ENCODE measurements at places on chromosomes 5 and 9.
A peak's percentile ranks its signal among the peaks of the same experiment; 100 is the strongest.

DNA sequence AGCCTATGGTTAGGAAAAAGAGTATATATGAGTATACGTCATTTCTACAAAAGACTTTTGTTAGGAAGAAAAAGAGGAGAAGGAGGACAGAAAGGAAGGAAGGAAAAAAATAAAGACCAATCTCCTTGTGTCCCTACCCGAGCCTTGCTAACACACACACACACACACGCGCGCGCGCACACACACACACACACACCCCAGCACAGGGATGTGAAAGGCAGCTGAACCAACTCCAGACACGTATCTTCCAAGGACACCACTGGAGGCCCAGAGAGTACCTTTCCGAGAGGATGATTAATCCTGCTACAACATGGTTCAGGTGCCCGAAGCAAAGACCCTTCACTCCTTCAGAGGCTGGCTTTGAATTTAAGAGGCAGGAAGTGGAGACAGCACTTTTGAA is 56.9 kb upstream of the GALNT10 start:
- no peak for DNase-seq

DNA sequence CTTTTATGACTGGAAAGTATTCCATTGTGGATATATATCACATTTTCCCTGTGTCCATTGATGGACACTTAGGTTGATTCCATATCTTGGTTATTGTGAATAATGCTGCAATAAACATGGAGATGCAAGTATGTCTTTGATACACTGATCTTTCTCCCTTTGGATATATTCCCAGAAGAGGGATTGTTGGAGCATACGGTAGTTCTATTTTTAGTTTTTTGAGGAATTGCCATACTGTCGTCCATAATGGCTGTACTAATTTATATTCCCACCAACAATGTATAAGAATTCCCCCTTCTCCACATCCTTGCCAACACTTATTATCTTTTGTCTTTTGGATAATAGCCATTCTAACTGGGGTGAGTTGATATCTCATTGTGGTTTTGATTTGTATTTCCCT is 54.9 kb upstream of the PITX1 start:
- DNase-seq, result no peak

DNA sequence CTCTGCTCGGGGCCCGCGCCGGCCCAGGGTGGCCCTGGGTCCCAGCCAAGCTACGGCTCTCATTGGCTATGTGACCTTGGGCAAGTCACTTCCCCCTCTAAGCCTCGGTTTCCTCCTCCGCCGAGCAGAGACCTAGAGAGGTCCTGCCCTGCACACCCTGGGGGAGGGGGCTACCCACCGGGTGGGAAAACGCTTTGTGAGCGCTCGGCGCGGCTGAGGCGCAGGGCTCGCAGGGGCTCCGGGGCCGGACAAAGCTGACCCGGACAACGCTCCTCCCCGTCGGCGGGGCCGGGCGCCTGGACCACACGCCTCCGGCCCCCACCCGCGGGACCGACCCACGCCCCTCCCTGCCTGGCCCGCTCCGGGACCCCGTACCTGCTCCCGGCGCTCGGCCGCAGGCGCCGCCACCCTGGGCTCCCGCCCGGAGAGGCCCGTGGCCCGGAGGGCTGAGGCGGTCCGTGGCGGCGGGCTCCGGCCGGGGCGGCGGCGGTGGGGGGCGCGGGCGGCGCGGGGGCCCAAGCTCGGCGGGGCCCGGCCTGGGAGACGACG is 85.7 kb upstream of the MELK start:
- peak; percentile 77 for DNase-seq

- DNase-seq, result no peak
These were observed 127.8 kb downstream of the GABBR2 start for GRCh38 chr9:98580956-98581355.

GRCh38 chr5:10329820-10330481 is 22.2 kb upstream of the CMBL start:
- peak; percentile 42 for DNase-seq

DNA sequence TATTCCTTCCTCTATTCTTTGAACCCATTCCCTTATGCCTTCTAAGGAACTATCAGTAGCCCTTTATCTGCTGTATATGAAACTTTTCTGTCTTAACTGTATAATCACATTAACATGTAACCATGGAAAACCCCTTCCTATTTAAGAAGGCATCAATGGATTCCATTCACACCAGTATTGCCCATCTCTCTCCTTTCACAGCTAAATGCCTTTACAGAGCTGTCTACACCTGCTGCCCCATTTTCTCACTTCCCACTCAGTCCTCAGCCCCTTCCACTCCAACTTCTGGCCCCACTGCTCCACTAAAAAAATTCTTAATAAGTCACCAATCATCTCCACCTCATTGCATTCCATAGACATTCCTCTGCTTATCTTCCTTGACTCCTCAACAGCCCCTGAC is 50.8 kb downstream of the SEC61B start:
- DNase-seq, result no peak

GRCh38 chr9:135230817-135231520 is 143.5 kb downstream of the OLFM1 start:
- no peak for DNase-seq

DNA sequence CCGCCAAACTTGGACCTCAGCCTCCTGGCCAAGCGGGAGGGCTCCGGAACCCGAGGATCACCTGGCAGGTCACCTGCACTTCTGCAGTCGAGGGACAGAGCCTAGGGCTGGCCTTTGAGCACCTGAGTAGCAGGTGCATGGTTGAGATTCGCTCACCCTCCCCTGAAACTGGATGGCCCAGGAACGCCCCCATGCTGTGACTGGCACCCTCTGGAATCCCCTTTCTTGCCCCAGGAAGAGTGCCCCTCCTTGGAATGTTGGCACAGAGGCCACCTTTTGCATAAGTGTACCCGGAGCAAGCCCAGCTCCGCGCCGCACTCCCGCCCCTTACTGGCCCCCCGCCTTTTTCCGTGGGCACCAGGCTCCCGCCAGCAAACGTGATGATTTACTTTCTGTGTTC is 112.5 kb upstream of the IER5L start:
- no peak for DNase-seq

GRCh38 chr5:127595484-127596368 is 53.2 kb upstream of the CTXN3 start:
- no peak for DNase-seq

GRCh38 chr9:93204470-93205043 is 20.6 kb downstream of the WNK2 start:
- no peak for DNase-seq

DNA sequence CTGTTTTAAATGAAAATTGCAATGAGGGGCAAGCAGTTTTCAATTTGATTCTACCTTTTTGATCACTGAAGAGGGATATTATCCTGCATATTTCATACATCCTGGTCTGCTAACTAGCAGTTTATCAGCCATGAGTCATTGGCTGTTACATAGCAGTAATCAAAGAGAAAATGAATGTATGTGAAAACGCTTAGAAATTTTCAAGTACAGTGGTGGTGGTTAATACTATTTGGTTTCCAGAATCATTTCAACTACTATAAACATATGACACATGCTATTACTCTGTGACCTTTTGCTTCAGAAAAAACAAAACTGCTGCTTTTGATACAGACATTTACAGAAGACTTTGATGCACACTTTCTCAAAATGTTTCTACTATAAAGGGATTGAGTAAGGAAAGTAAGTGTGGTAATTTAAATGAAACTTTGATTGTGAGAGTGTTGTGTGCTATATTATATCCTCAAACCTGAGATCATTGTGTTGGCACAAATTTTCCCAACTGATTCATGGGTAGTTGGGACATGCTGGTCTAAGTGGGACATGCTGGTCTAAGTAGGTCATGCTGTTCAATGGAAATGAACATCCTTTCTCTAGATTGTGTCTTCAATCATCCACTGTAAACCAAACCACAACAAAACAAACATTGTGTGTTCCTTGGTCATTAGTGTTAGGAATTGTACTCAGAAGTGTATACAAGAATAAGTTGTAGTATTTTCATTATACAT is 5.1 kb downstream of the RNF14 start:
- no peak for DNase-seq

DNA sequence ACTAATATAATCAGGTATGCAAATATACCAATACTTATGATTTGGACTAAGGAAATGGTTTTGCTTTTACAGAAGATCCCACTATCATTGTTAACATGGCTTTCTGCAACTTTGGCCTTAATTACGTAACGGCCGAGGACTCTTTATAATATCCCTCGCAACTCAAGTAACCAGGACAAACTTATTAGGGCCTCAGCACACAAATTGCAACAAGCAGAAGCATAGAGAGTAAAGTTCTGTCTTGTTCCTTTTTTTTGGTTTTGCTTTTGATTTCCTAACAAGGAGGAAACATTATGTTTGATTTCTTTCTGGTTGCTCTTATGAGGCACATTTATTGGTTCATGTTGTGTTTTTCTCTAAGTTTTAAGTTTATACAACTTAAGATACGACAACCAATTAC is 60.4 kb downstream of the RORB start:
- DNase-seq, result no peak

- DNase-seq, result no peak
These were observed 40.2 kb upstream of the ROPN1L start for GRCh38 chr5:10401498-10401897.

DNA sequence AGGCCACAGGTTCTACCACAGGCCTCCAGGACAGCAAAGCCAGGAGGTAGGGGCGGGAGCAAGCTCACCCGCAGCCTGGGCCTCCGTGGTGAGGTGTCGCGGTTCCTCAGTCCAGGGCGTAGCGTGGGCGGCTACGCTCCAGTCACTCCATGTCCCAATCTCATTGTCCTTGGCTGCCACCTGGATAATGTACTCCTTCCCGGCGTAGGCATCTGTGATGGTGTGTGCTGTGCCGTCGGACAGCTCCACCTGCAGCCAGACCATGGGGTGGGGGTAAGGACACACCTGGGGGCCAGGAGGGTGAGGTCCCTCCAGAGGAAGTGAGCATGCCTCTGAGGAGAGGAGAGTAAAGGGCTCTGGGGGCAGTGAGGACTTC is 29.8 kb upstream of the ENHO start:
- DNase-seq, result no peak

GRCh38 chr9:128285033-128285784 is 9.1 kb downstream of the SWI5 start:
- DNase-seq, result no peak

DNA sequence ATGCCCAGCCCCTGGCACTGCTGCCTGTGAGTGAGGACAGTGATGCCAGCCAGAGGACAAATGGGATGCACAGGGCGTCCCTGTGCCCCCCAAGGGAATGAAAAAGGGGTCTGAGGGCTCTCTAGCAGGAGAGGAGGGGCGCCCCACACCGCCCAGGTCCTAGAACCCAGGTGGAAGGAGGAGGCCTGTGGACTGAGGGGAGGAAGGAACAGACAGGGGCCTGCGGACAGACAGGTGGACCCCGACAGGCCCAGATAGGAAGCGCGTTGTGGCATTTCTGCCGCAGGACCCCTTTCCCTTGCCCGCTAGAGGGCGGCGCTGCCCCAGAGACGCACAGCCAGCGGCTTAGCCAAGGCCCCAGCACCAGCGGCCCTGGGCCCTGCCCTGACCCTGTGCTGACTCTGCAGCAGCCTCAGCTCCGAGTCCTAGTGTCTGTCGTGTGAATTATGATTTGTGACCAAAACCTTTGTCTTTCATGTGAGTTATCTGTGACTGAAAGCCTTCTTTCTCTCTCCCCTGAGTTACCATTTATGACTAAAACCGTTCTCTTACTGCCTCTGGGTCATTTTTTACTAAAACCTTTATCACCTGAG is 30.7 kb downstream of the TRIP13 start:
- DNase-seq, result peak; percentile 94

DNA sequence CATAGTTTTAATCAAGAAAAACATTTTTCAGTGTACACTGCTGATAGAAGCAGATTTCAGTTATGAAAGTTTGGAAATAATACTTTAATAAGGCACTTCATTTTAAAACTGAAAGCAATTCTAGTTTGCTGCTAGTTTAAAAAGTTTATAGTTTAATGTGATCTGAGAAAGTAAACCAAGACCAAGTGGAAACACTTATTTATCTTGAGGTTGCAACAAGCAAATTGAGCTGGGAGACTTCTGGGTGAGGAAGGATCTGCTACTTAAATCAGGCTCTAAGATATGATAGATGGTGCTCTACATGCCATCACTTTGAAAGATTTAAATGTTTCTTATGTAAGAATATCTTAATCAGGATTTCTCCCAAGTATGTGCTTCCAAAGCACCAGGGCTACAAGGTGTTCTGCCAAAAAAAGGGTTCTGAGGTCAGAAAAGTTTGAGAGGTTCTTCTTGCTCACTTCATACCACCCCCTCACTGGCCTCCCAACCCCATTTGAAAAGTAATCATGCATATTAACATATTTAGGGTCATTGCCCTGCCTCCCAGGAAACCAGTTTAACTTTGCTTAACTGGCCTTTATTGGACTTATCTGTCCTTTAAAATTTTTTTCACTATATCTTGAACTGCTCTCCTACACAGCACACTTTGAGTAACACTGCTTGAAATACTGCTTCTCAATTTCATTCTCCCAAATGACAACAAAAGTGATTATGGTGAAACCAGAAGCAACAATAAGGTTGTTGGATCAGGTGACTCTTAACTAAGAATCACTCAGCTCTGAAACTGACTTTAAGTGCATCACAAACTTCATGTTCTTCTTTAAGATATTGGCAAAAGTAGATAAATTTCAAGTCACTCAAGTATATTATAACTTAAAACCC is 15.5 kb downstream of the SLC44A1 start:
- DNase-seq, result no peak

DNA sequence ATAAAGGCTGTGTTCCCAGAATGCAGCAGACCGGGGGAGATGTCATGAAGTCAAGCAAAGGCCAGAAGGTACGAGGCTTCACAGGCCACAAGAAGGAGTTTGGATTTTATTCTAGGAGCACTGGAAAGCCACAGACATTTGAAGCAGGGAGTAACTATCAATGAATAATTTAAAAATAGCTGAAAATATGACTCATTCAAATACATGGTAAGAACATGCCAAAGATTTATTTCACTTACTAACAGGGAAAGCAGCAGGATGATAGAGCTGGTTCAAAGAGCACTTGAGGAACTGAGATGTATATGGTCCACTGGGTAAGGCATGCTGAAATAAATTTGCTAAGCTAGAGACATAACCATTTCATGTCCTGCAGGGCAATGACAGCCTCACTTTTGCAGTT is 53.2 kb downstream of the MSX2 start:
- DNase-seq, result no peak
